Left cardiac atrium (tissue), 4 donors: ENCODE measurements at places on chromosomes 12 and 14.

DNA sequence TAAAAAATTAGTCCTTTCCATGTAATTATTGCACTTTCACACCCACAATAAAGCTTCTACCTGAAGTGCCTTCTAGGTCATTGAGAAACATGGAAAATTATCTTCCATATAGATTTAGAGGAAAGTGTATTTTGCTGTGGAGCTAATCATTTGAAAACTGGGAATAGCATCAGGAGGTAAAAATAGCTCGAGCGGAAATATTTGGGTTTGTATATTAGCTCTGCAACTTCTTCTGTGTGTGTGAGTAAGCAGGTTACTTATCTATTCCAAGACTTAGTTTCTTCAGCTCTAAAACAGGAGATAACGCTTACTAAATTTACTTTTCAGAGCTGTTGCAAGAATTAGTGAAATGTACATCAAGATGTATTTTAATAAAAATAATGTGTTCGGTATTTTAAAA is 95.0 kb upstream of the MON2 start:
- no peak for DNase-seq

DNA sequence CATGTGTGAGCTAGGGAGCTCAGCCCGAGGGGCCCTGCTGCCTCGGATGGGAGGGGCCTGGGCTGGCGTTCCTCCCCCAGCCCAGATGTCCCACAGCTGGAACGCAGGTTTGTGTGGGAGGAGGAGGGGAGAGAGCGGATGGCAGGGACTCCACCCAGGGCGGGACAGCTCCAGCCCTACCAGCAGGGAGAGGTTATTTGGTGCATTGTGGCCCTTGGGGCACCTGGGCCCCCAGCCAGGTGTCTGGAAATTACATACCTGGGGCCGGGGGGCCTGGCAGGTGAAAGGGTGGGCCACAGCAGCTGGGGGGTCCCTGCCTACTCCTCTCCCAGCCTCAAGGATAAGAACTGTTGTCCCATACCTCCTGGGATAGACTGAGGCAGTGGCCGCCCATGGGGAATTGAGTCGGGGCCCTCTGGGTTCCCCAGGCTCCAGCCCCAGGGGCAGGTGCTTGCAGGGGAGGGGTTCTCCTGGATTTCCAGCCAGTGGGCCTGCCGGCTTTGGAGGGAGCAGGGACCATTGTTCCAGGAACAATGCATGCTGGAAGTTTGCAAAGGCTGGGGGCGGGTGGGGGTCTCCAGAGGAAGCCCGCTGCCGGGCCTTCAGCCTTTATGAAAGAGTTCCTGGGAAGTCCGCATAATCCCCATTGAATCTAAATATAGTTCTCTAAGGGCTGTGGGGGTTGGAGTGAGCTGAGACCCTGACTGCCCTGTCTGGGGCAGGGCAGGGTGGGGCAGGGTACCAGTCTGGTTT is 1.2 kb downstream of the KIF26A start:
- DNase-seq = peak; percentile 19

- no peak for DNase-seq
These were observed 20.7 kb upstream of the CSRP2 start for GRCh38 chr12:76899522-76899921.

DNA sequence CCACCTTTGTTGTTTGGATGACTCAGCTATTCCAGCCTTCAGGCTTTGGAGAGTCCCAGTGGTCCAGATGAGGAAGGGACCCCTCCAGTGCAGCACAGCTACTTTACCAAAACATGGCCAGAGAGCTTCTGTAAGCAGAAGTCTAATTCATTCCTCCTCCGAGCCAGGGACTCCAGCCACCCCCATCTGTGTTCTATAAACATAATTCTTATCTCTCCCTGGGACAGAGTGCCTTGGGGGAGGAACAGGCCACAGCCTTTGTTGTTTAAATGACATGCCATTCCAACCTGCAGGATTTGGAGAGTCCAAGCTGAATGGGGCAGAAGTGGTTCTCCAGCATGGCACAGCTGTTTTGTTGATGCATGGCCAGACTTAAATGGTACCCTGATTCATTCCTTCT is 994.0 kb downstream of the TRHDE start:
- DNase-seq = no peak

GRCh38 chr14:70401643-70402042 is 15.2 kb downstream of the SYNJ2BP start:
- DNase-seq = no peak

DNA sequence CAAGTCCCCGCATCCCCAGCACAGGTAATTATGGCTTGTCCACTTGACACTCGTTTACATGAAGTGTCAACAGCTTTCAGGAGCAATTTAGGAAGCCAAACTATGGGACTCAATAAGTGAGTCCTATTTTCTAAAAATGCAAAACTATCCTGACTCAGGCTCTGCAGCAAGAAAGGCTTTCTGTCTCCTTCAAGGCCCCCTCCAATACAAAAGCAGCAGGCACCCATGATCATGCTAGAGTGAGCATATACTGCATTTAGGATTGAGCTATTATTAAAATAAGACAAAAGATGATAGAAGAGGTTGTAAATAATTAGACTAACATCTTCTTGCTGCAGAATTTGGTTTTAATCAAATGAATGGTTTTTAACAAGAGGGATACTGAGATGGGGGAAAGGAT is 3.2 kb downstream of the SIX6 start:
- DNase-seq = no peak

GRCh38 chr12:27951898-27952297 is 20.6 kb downstream of the PTHLH start:
- DNase-seq = no peak

- no peak for DNase-seq
These were observed 5.7 kb downstream of the INF2 start for GRCh38 chr14:104694991-104695659.

- DNase-seq = no peak
These were observed 39.0 kb downstream of the SVOP start for GRCh38 chr12:108981835-108982234.
